ENCODE measurements at places on chromosomes 4 and X. TPM values are rescaled to one million over a fixed set of nuclear protein-coding genes. Genes with fewer than 3 reads are reported as not detected.

DNA sequence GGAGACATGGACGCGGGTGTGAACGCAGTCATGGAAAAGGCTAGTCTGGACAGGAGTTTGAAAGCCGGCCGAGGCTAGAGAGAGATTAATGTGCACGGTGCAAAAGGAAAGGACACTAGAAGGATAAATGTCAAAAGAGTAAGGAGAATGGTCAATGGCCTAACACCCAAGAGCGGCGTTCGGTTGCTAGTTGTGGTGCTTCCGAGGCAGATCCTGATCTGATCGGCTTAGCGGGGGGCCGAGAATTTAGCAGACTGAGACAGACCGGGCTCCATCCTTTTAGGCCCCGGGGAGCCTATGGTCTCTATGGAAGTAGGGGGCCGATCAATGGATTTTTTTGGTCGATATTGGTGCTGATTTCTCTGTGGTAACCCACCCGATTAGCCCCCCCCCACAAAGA lies 6.9 kb downstream of the GAGE10 start:
- no peak overlapping the region for H3K27ac ChIP-seq
- DNase-seq: no peak
- no peaks in the 10 kb centered on the region for H3K27me3 ChIP-seq

- no peaks in the 10 kb centered on the region for H3K27me3 ChIP-seq
- no peaks in the 10 kb centered on the region for H3K4me1 ChIP-seq
- no peaks in the 10 kb centered on the region for H3K36me3 ChIP-seq
- no peak overlapping the region for H3K27ac ChIP-seq
Observed at GRCh38 chrX:49995107-49995731, 72.8 kb downstream of the CLCN5 start.

DNA sequence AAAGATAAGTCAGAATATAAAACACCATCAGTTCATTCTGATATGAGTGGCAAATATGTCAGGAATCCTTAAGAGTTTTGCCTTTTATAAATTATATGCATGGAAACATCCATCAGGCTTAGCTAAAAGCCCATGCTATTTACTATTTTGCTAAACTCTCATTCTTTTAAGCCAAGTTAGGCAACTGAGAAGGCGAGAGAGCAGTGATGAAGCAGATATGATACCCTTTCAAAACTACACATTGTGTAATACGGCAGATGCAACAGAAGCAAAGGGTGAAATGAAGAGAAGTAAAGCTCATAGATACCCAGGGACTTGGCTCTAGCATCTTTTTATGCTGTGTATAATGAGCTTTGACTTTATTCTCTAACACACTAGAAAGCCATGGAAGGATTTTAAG lies 95.8 kb downstream of the SLIT2 start:
- no peak overlapping the region for H3K4me3 ChIP-seq
- H3K27ac ChIP-seq: no peak overlapping the region
- DNase-seq: no peak
- H3K36me3 ChIP-seq: no peaks in the 10 kb centered on the region

GRCh38 chrX:121802881-121803412 lies 755.5 kb downstream of the GLUD2 start:
- H3K36me3 ChIP-seq: no peaks in the 10 kb centered on the region
- H3K27ac ChIP-seq: no peak overlapping the region
- H3K4me1 ChIP-seq: no peaks in the 10 kb centered on the region
- DNase-seq: no peak
- H3K27me3 ChIP-seq: no peaks in the 10 kb centered on the region
- no peak overlapping the region for H3K4me3 ChIP-seq

SSX4 gene
- total RNA-seq: not detected

GRCh38 chrX:119410027-119410819 lies 11.1 kb downstream of the SLC25A43 start:
- H3K36me3 ChIP-seq: no peaks in the 10 kb centered on the region
- H3K27me3 ChIP-seq: no peaks in the 10 kb centered on the region
- H3K27ac ChIP-seq: no peak overlapping the region
- H3K4me3 ChIP-seq: no peak overlapping the region

- no peaks in the 10 kb centered on the region for H3K27me3 ChIP-seq
- H3K4me3 ChIP-seq: peak overlapping the region; percentile 43
- no peak overlapping the region for H3K27ac ChIP-seq
- no peak for DNase-seq
Observed at GRCh38 chr4:140523370-140523856, 555 bp upstream of the ELMOD2 start.

DNA sequence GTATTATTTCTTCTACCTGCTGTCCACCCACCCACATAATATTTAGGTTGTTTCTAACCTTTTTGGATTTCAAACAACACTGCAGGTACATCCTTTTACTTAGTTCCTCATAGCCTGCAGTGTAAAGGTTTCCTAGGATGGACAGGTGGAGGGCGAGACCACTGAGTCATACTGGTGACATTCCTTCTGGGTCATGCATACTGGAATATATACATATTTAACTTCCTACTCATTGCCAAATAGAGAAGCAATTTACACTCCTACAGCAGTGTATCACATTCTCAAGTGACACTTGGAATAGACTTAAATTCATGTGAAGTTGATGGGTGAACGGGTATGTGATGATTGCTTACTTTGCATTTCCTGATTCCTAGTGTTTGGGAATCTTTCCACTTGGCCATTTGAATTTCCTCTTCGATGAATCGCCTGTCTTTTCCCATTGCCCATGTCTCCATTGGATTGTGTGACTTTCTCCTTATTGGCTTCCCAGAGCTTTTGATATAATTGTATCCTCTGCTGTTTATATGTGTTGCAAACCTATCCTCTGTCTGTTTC lies 8.2 kb upstream of the PPP2R2C start:
- no peaks in the 10 kb centered on the region for H3K4me1 ChIP-seq
- H3K36me3 ChIP-seq: no peaks in the 10 kb centered on the region
- H3K4me3 ChIP-seq: no peak overlapping the region
- H3K27me3 ChIP-seq: no peaks in the 10 kb centered on the region

SH3D19 gene
- total RNA-seq: not detected

DNA sequence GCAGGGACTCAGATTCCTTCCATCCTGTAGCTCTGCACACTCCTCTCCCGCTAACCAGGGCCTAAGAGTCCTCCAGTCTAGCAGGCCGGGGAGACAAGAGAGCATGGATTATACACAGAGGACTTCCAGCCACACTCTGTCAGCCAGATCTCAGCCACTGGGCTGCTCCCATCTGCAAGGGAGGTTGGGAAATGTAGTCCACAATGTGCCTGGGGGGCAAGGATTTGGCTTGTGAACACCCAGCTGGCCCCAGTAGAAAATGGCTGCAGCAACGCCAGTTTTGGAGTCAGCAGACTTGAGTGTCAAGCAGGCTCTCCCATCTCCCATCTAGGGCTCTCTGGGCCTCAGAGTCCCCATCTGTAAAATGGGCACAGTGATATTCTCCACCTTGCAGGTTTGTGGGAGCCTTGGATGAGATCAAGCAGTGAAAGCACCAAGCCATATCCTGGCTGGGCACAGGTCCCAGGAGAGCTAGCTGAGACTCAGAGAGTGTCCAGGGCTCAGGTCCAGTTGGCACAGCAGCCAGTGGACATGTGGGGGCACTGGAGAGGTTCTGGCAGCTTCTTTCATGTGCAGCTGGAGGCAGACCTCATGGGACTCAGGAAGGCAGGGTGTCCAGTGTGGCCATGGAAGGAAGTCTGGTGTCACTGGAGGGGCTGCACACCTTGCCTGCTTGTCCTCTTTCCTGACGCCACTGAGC lies 14.6 kb downstream of the PSAPL1 start:
- no peaks in the 10 kb centered on the region for H3K27me3 ChIP-seq
- no peak overlapping the region for H3K4me3 ChIP-seq
- no peak overlapping the region for H3K27ac ChIP-seq
- no peaks in the 10 kb centered on the region for H3K36me3 ChIP-seq
- no peaks in the 10 kb centered on the region for H3K4me1 ChIP-seq

- H3K4me1 ChIP-seq: no peaks in the 10 kb centered on the region
- no peak overlapping the region for H3K27ac ChIP-seq
- H3K36me3 ChIP-seq: no peaks in the 10 kb centered on the region
- H3K4me3 ChIP-seq: no peak overlapping the region
Observed at GRCh38 chrX:16039834-16040233, 83.5 kb upstream of the GRPR start.

AADAT gene
- not detected for total RNA-seq

DNA sequence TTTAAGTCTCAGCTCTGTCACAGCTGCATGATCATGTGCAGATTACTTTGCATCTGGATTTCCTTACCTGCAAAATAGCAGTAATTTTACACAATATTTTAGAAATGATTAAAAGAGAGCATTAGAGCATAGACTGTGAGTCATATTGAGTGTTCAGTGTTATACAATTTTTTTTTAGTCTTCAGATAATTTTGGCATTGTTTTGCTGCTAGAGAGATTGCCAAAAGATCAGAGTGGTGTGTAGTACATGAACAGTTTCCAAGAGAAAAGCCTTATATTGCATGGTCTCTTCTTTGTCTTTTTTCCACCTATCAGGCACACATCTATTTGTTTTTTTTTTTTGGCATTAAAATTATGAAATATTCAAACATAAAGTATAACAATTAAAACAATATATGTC lies 209.6 kb upstream of the TLL1 start:
- no peak for DNase-seq
- no peaks in the 10 kb centered on the region for H3K27me3 ChIP-seq
- no peak overlapping the region for H3K4me3 ChIP-seq
- H3K4me1 ChIP-seq: no peaks in the 10 kb centered on the region
- no peaks in the 10 kb centered on the region for H3K36me3 ChIP-seq

MID2 gene
- 0.40 TPM for total RNA-seq
